ENCODE measurements at places on chromosomes 7 and 10.

DNA sequence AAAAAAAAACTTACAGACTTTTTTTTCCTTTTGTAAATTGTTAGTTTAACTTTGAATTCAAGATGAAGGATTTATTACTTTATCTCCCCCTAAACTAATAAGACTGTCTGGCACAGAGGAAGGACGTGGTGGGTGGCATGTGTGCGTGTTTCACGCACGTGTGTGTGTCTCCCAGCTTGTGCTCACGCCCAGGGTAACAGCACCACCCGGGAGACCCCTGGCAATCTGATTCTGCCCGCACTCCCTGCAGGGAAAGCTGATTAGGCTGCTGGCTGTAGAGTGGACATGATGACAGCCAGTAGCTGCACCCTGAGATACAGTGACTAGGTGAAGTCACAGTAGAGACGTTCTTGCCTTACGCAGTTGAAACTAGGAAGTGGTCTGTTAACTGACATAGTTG is 25.3 kb downstream of the WIPI2 start:
- no peak for DNase-seq

GRCh38 chr7:43585562-43585961 is 2.7 kb downstream of the STK17A start:
- no peak for DNase-seq

DNA sequence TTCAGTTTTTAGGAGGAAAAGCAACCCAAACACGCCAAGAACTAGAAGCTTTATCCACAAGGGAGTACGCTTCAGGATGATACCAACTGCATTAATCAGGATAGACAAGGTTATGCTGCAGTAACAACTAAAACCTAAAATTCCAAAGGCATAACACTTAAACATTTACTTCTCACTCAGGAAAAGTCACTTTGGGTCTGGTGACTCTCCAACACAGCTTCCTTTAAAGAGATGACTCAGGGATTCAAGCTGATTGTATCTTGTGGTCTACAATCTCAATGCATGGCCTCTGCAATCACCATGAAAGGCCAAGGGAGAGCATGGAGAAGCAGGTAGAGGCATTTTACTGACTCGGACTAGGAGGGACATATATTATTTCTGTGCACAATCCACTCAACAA is 315.8 kb downstream of the KCNMA1 start:
- DNase-seq: no peak

DNA sequence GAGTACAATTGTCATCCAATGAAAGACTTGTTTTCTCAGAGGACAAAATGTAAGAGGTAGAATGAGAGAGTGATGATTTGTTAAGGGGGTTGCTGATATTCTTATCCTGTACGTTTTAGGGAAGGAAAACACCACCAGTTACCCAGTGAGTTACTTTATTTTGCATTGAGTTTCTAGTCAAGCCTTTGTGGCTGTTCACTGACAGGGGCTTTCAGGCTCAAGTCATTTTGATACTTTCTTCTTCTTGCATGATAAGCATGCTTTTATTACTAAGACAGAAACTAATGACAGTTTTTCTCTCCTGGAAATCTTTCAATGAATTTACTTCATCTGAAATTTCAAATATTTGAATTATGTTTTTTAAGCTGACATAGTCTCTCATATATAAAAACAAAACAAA is 710.2 kb upstream of the POM121L12 start:
- DNase-seq: no peak

- no peak for DNase-seq
Observed at GRCh38 chr7:46009211-46009610, 88.1 kb upstream of the IGFBP3 start.

DNA sequence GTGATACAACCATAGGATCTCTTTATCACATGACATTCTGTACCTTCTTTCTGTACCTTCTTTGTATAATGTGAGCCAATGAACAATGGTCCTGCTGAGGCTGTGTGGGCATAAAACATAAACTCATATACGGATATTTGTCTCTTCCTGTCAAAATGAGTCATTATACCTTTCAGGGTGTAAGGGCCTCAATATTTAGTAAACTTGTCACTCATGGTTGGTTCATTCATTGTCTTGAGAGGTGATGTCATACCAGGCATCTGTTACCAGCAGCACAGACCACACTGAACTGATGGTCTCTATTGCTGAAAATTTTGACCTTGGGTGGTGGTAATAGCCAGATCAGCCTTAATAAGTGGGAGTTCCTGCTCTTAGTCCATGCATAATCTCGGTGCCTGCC is 287.6 kb upstream of the TPK1 start:
- no peak for DNase-seq

GRCh38 chr7:76330673-76331072 is 28.1 kb downstream of the YWHAG start:
- DNase-seq: no peak

GRCh38 chr7:112868609-112869008 is 78.4 kb upstream of the TMEM168 start:
- peak; percentile 68 for DNase-seq

DNA sequence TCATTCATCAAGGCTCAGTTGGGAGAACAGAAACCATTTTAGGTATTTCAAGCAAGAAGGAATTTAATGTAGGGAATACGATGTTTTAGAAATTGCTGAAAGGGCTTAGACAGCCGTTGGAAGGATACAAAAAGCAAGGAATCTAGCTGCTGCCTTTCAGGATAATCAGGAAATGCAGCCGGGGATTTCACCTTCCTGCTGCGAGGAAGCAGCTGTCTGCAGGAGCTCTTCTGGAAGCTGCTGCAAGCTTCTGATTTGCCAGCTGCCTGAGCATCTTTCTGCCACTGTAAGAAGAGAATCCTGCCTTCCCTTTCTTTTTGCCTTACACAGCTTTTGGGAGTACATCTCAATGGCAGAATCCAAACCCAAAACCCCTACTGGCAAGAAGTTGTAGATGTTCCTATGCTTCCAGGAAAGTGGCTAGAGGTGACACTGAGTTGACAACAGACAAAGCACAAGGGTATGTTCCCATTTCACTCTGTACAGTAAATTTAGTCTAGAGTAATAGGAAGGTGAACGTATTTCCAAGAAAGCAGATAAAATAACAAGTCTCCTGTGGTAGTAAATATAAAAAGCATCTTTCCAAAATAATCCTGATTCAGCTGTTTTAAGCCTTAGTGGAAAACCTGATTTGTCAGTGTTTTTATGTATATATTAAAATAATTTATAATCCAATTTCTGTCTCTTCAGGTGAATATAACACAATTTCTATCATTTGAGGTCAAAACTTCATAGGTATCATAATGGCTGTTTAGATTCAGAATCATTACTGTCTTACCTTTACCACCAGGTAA is 148.4 kb upstream of the LRGUK start:
- DNase-seq: no peak

- no peak for DNase-seq
Observed at GRCh38 chr7:107978815-107979408, 24.0 kb downstream of the LAMB1 start.

- no peak for DNase-seq
Observed at GRCh38 chr10:70902661-70903261, 14.4 kb upstream of the PCBD1 start.

- no peak for DNase-seq
Observed at GRCh38 chr10:132145521-132146185, 41.1 kb upstream of the DPYSL4 start.

DNA sequence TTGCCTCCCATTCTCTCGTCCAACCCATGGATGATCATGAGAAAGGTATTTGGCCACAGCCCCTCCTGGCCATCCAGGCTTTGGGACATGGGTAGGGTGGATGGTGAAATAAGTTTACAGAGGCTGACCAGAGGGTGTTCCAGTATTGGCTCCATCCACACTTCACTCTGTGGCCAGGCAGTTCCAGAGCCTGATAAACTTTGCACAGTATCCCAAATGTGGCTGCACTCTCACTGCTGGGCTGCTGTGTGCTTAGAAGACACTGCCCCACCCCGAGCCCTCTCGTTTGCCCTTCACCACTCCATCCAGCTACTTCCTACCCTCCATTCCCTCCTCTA is 72.0 kb upstream of the ZMIZ1 start:
- no peak for DNase-seq

- DNase-seq: peak; percentile 16
Observed at GRCh38 chr7:134355927-134356326, 39.2 kb upstream of the SLC35B4 start.

DNA sequence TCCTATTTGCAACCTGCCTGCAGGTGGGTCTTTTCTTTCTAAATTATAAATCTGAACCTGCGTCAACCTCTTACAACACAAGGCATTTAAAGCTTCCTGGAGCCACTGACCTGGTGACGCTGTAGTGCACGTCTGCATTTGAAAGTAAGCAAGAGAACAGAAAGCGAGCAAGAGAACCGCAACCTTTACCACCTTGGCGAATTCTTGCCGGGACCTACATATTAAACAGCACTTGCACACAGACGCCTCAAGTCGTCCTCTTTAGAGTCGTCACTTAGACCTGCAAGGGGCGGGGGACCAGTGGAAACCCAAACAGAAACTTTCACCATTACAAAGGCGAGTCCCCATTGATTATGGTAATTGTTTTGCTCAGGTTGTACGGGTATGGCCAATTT is 9.5 kb downstream of the GLI3 start:
- no peak for DNase-seq

GRCh38 chr10:70106958-70107791 is 25.4 kb downstream of the AIFM2 start:
- DNase-seq: no peak

- DNase-seq: no peak
Observed at GRCh38 chr10:94358480-94358879, 4.3 kb downstream of the NOC3L start.

GRCh38 chr7:39624442-39624807 is 1.1 kb downstream of the RALA start:
- peak; percentile 46 for DNase-seq

GRCh38 chr7:73429622-73430505 is 3.7 kb upstream of the FZD9 start:
- no peak for DNase-seq

DNA sequence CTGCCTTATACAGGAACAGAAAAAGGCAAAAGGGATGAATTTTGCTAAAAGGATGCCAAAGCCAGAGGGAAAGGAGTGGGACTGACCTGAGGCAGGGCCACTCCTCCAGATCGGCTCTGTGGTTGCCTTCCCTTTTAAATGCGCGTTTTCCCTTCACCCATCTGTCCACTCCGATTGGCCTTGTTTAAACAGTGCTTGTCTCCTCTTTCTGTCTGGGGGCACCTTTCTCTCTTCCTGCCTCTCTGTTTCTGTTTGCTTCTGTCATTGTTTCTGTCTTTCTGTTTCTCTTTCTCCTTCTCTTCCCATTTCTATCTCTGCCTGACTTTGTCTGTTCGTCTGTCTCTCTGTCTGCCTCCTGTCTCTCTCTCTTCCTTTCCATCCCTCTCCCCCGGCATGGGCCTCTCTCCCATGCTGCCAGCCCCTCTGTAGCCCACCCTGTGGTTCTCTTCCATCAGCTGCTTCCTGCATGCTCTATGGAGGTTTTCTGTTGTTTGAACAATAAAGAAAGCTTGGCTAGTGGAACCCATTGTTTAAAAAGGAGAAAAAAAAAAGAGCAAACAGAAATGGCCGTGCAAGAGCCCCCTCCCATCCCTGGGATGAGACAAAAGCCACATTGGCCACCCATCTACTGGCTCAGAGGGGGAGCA is 29.5 kb upstream of the HSPB1 start:
- no peak for DNase-seq

DNA sequence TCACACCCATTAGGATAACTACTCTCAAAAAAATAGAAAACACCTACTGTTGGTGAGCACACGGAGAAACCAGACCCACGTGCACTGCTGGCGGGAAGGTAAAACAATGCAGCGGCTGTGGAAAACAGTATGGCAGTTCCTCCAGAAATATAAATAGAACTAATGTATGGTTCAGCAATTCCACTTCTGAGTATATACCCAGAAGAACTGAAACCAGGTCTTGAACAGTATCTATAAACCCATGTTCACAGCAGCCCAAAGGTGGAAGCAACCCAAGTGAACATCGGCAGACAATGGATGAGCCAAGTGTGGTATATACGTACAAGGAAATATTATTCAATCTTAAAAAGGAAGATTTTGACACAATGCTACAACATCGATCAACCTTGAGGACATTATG is 164.7 kb downstream of the ZMYND11 start:
- no peak for DNase-seq

GRCh38 chr7:17532861-17533404 is 234.5 kb downstream of the AHR start:
- DNase-seq: no peak

DNA sequence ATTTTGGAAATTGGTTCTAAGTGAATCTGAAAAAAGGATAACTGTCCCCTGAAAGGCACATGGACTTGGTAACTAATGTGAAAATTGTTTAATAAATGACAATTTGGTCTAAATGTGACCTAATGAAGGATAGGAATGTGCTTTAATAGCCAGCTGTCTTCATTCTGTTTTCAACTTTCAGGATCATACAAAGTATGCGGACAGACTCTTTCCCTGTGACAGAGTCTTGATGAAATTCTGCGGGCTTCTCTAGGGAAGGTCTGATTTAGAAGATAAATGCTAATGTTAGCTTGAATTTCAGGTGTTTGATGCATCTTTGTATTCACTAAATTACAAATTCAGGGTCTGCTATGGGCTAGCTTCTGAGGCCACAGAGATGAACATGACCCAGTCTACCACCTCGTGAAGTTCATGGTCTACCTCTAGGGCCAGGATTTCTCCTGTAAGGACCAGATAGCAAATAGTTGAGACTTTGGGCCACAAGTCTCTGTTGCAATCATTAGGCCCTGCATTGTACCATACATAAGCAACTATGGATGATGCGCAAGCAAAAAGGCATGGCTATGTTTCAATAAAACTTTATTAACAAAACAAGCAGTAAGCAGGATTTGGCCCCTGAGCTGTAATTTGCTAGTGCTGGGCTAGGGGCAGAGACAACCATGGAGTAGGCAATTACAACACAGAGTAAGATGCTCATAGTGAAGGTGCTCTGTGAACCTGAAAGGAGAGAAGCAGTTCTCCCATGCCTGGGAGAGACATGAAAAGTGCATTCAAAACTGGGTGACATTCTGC is 368.6 kb downstream of the INHBA start:
- no peak for DNase-seq

DNA sequence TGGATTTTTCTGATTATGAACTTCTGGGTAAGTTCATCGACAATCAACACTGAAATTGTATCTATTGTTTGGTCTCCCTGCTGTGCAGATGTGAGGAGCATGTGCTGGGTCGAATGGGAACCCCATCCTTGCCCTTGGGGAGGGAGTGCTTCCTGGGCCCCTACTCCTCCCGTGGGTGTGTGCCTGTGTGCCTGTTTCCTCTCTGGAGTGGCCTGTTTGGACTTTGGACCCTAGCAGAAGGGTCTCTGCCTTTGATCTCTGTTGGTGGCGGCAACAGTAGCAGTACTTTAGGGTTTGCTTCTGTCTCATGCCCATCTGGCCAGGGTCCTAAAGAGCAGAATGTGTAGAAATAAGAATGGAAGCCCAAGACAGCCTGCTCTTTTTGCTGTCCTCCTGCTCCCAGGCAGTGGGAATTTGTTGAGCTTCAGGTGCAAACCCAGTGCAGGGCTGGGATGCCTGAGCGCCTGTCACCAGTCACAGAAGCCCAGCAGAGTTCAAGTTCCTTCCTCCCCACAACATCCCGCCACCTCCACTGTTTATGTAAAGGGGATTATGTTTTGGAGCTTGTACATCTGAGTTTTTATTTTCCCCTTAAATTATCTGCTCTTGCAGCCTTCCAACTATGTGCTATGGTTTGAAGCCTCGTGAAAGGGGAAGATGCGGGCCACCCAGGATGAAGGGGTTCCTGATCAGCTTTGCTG is 1.5 kb upstream of the TACR2 start:
- DNase-seq: no peak

GRCh38 chr7:618539-619367 is 99.1 kb upstream of the PDGFA start:
- DNase-seq: no peak

- DNase-seq: peak; percentile 88
Observed at GRCh38 chr7:2353936-2354185, 766 bp upstream of the EIF3B start.
